ENCODE measurements at places on chromosomes 1 and 21. TPM values are rescaled to one million over a fixed set of nuclear protein-coding genes. Genes with fewer than 3 reads are reported as not detected.
A peak's percentile ranks its signal among the peaks of the same experiment; 100 is the strongest.

DNA sequence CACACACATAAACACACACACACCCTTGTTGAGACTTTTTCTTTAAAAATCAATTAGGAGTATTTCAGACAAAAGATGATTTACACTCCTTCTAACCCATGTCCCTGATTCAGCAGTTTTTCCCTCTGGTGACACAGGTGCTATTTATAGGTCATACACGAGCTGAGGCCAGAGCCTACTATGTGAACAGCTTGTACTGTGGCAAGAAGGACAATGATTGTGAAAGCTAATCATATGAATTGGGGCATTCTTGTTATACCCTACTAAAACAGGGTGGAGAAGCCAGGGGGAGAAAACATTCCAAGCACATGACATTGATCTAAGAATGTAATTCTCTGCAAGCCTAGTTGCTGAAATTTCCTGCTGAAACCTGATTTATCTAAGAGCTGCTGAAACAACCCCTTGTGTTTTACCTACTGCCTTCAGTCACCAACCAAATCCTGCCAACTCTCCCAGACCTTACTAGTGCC, 60.3 kb downstream of the XCL1 start:
- peak; percentile 33 for DNase-seq

DNA sequence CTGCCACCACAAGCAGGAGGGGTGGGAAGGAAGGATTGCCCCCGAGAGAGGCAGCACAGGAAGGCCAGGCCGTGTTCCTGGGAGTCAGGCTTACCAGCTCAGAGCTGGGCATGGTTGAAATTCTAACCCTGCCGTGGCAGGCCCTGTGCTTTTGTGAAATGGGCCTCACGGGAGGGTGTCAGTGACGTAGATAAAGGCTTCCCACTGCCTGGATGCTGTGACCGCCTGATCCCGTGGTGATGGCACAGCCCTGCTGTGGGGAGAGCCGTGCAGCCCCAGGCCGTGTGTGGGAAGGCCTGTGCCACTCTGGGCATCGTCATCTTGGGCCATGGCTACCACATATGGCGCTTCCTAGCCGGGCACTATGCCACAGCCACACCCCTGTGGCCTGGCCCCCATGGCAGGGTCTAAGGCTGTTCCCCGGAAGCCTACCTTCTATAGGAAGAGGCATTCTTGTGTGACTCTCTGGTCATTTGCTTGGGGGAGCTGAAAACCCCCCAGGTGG, 161.3 kb downstream of the PCBP3 start:
- no peak for DNase-seq

DNA sequence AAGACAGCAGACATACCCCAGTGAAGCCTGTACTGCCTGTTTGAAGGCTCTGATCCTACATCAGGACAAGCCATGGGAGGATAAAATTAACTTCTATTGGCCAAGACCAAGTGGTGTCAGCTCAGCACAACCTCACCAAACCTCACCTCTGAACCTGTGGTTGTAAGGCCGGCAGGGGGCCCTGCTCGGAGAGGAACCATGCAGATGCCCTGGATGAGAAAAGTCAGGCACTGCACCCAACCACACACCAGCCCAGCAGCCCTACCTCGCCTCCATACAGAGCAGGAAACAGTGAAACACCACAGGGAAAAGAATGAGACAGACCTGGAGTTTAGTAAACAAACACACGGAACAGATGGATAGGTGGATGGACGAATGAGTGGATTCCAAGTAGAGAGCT, 70.0 kb upstream of the PAX7 start:
- DNase-seq, result peak; percentile 14

Gene SLAMF1
- total RNA-seq, result not detected

DNA sequence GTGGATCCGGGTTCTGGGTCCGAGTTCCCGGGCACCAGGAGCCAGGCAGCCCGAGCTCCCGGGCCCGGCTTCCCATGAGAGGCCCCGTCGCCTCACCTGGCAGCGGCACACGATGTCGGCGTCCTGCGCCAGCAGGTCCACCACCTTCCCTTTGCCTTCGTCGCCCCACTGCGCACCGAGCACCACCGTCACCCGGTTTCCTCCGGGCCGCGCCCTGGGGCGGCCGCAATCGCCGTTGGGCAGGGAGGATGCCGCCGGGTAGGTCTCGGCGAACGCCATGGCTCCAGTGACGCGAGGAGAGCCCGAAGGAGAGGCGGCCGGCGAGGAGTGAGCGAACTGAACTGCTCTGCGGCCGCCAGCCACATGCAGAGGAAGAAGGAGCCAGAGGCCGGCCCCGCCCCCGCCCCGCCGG, at the start of gene ADSS2:
ADSS2 (minus strand) TSS at position 371 of the 412 bp plus-strand sequence; CDS start at position 279, 92 bp downstream.
- no peak for DNase-seq

GRCh38 chr1:175278734-175279116, 86.1 kb upstream of the KIAA0040 start:
- DNase-seq, result no peak

Data from SK-MEL-5 (cell line).